B cell (primary cell): ENCODE measurements at places on chromosomes 12 and 14. TPM values are rescaled to one million over a fixed set of nuclear protein-coding genes. Genes with fewer than 3 reads are reported as not detected.

- no peak for DNase-seq
Measured at GRCh38 chr12:124350491-124350890, 55.6 kb downstream of the RFLNA start.

DNA sequence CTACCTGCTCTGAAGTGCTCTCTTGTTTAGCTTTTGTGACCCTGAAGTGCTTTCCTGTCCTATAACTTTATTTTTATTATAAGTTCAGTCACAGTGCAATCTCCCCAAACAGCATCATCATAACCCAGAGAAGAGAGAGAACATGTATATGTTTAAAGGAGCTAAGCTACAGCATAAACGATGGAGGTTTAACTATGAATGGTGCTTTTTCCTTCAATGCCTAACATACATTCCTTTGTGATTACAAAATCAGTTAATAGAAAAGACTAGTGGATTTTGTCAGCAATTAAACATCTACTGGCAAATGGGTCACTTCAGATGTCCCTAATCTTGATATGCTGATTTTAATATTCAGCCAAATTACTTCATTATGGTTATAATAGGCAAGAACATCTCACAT is 46.4 kb downstream of the ZFYVE21 start:
- no peak for DNase-seq

DNA sequence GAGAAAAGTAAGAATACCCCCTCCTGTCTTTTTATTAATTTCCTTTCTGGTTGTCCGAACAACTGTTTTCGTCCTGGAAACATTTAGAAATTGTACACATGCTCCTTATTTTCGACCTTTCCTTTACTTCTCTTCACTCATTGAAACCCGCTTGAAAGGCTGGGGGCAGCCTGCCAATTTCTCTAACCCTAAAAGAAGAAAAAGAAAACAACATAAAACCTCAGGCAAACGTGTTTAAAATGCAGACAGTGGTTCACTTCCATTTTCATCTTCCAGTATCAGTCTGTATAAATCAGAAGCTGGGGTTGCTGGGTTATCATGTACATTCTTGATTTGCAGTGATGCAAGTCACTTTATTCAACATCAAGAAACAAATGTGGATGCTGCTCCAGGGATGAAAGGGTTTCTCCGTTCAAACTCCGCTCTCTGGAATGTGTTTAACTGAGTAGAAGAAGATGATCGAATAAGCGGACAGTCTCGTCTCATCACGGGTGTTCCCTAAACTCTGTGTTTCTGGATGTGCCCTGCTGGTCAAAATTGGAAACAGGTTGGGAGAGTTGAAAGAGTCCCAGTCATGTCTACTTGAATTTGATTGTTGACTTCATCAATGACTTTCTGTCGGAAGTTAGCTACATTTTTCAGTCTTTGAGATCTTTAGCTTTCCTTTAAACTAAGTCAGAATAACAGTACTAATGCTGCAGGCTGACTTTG is 1042.2 kb downstream of the BCL11B start:
- no peak for DNase-seq

CLEC4D gene
- total RNA-seq = not detected in 2 replicates

- no peak for DNase-seq
Measured at GRCh38 chr12:69996722-69997121, 171.7 kb downstream of the MYRFL start.

SLC39A2 gene
- total RNA-seq = 0.25 and 0.51 TPM in 2 replicates

DNA sequence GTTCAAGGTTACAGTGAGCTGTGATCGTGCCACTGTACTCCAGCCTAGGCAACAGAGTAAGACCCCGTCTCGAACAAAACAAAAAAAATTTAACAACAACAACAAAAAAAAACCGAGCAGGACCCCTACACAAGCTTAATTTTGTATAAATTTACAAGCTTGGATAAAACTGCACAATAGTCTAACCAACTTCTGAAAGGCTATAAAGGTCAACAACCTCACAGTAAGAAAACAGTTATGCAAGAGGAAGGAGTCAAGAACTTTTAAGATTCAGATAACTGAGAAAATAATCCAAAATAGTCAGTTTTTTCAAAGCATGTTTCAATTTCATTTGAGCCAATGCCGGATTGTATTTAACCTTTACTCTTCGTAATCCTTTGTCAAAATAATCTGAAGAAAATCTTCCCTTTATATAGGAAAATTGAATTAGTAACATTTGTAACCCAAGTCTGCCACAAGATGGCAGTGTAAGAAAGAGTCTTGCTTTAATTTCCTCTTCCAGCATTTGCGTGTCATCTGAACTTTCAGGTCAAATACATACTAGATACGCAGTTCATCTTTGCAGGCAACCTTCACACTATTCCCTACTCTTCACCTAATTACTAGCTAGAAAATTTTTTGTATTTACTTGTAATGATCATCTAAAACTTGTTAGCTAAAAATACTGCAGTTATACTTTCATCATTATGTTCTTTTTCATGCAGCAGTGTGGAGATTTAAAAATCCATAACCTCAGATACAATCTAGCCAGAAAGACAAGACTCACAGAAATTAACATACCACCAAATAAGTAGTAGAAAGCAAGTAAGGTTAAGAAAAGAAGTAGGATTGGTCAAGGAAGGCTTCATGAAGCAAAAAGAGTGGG is 5.8 kb downstream of the CCNB1IP1 start:
- peak; percentile 81 for DNase-seq

- DNase-seq = no peak
Measured at GRCh38 chr12:6460751-6461371, 9.0 kb downstream of the TAPBPL start.

- DNase-seq = no peak
Measured at GRCh38 chr12:39095636-39096330, 190.4 kb upstream of the CPNE8 start.

GRCh38 chr12:19088606-19089005 is 40.9 kb upstream of the PLEKHA5 start:
- DNase-seq = no peak

- DNase-seq = no peak
Measured at GRCh38 chr14:57729208-57730187, 136.4 kb downstream of the SLC35F4 start.

- no peak for DNase-seq
Measured at GRCh38 chr12:123231931-123232330, 1.0 kb downstream of the MPHOSPH9 start.

- DNase-seq = no peak
Measured at GRCh38 chr12:110431957-110432587, 18.1 kb downstream of the ARPC3 start.

DNA sequence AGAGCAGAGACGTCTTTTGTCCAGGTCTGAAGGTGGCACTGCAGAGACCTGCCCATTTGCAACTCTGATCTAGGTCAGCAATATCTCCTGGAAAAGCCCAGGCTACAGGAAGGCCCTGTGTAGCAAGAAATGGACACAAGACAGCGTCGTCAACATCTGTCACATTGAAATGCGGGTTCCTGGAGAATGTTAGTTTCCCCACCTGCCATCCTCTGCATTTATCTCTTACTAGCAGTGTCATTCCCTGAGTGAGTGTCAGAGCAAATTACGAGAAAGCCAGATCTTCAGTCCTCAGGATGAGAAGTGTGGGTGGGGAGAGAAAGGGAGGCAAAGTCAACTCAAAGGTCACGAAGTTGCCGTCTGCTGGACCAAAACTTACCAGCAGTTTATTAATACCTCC is 27.4 kb upstream of the FLVCR2 start:
- no peak for DNase-seq

- no peak for DNase-seq
Measured at GRCh38 chr14:85180876-85181275, 349.1 kb upstream of the FLRT2 start.

FAIM2 gene
- not detected in 2 replicates for total RNA-seq

DNA sequence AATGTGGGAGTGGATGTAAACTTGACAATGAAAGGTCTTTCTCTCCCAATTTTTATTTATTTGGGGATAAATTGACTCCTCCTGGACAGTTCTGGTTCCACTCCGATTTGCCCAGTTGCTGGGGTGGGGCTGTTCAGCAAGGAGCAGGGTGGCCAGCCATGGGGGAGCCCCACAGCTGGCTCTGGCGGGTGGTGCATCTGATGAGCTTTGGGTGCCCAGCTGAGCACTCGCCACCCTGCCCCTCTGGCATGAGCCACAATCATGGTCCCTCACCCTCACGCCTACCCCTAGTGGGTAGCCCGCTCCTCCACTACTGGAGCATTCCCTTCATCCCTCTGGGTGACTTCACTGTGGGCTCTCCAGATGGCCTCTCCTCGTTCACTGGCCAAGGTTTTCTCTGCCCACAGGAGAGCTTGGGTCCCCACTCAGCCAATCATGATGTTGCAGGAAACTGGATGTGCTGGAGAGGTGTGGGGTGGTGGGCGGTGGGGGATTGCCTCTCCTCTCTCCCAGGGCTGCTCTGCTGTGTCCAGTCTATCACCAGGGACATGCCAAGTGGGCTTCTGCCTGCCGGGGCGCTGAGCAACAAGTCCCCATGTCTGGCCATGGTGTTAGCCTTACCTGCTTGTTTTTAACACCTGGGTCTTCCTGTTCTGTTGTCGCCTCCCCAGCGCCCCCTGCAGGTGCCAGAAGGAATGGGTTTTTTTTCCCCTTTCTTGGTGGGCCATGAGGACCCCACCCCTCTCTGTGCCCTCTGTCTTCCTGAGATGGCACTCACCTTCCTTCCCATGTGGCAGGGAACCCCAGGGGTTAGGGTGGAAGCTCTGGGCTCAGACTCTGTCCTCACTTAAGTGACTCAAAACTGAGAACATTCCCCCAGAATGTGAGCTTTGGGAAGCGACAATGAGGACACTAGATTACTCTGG is 3.4 kb downstream of the CYP46A1 start:
- peak; percentile 40 for DNase-seq
